ENCODE measurements at places on chromosomes 5 and 9. TPM values are rescaled to one million over a fixed set of nuclear protein-coding genes. Genes with fewer than 3 reads are reported as not detected.

- no peak for DNase-seq
These were observed 37.1 kb upstream of the F2RL1 start for GRCh38 chr5:76781775-76782174.

- no peak for DNase-seq
These were observed 32.1 kb upstream of the SH3TC2 start for GRCh38 chr5:149094996-149095395.

DNA sequence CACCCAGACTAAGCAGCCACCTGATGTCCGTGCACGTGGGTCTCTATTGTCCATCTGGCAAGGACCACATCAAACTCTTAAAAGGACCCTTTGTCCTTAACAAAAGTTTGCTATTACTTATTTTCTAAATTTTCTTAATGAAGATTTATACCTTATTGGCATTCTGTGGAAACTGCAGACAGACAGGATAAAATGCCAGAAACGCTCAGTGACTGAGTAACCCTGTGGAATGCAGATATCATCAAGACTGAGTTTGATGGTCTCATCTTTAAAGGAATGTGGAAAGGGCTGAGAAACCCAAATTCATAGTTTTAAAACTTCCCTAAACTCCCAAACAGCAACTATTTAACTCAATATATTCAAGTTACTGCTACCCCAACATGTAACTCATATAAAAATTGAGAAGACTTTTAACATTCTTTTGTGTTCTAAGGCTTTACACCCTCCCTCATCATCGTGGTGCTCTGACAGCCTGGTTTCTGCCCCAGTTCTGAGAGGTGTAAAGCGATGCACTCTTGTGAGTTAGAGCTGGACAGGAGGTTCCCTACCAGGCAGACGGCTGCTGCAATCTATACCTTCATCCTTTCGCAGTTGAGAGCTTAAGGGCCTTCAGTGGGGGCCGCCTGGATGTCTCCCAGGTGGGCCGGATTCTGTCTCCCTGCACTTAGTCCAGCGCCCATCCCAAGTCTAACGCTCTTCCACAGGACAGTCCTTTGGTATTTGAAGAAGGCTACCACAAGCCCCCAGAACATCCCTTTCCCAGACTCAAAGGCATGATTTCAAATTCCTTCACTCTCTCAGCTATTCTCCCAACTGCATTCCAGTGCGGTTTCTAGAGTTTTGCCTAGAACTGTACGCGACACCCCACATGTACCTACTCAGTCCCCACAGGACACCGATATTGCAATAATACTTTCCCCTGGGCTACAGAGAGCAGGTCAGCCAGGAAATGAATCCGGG, 68.9 kb downstream of the DAP start:
- DNase-seq, result peak; percentile 69

DNA sequence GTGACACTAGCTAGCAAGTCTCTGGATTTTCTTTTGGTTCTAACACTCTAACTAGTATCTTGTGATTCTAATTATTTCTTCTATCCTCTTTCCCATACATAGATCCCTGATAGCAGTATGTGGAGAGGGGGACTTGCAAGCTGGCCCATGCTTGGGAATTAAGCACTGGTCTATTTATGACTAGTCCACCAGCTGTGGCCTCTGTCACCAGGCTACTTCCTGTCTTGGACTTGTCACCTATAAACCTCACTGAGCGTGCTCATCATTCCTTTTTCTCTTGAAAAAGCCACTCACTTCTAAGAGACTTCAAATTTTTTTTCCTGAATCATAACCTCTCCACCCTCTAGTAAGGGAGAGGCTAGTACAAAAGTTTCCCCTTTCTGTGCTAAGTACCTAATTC, 32.3 kb upstream of the MAMDC2 start:
- DNase-seq, result no peak

DNA sequence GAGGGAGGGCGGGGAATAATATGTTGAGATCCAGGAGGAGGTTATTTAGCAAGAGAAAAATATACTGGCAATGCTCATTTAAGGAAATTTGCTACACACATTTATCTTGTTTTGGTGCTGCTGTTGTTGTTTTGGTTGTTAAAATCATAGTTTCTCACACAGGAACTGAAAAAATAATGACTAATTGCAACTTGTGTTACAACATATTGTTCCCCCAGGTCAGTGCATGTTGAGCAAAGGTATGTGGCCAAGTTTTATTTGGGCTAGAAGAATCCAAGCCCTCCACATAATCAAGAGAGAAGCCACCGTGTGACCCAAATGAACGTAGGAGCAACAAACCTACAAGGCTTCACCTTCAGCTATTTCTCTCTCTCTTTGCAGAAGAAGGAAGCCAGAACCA, 220.3 kb upstream of the DAPK1 start:
- no peak for DNase-seq

- DNase-seq, result peak; percentile 83
These were observed 15.1 kb upstream of the LCP2 start for GRCh38 chr5:170312666-170313065.

DNA sequence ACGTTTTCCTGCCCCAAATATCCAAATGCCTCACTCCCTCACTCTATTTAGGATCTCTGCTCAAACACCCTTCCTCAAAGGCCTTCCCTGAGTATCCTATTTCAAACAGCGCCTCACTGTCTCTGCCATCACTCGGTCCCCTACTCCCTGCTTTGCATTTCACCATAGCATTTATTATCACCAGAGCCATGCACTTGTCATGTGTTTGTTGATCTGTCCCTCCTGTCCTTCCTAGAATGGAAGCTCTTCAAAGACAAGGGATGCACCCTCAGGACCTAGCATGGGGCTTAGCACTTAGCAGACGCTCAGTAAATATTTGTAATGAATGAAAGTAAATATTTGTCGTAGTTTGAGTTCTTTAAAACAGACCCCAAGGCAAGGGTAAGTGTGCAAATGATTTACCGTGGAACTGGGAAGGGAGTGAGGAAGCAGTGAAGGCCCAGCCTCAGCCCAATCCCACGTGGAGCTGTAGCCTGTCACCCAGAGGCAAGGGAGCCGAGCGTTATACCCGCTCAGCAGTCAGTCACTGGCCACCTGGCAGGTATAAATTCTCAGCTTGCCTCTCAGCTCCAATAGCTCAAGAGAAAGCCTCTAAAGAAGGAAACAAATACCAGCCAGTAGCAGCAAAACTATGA, 97.7 kb upstream of the KIF2A start:
- DNase-seq, result no peak

DNA sequence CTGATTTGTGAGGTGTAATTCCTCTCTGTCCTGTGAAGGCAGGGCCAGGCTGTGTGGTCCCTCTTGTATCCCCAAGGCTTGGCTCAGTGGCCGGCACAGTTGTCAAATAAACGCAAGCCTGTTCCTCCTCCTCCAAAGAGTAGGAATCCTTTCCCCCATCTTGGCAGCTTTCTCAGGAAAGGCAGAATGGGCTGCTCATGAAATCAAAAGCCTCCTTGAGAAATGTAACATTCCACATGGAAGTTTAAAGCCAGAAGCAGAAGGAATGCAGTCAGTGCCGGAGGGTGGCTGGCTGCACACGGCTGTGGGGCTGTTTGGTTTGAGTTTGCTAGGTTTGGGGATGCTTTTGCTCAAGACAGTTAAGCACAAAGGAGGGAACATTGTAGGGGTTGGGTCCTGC, 34.5 kb upstream of the MED10 start:
- no peak for DNase-seq

The DBH gene
- total RNA-seq, result 0.72 TPM

The EFNA5 gene
- 15.2 TPM for total RNA-seq

The FGF18 gene
- 2.2 TPM for total RNA-seq

The C7 gene
- 32.3 TPM for total RNA-seq

The BTNL8 gene
- total RNA-seq, result not detected

The MYOZ3 gene
- total RNA-seq, result 10.4 TPM

The CDH9 gene
- total RNA-seq, result 6.5 TPM

The CD72 gene
- 2.6 TPM for total RNA-seq

The C9orf153 gene
- 0.72 TPM for total RNA-seq

The SOX30 gene
- 6.3 TPM for total RNA-seq

All from umbilical cord (tissue), 2 donors.